ENCODE measurements at places on chromosomes 6 and 20.

DNA sequence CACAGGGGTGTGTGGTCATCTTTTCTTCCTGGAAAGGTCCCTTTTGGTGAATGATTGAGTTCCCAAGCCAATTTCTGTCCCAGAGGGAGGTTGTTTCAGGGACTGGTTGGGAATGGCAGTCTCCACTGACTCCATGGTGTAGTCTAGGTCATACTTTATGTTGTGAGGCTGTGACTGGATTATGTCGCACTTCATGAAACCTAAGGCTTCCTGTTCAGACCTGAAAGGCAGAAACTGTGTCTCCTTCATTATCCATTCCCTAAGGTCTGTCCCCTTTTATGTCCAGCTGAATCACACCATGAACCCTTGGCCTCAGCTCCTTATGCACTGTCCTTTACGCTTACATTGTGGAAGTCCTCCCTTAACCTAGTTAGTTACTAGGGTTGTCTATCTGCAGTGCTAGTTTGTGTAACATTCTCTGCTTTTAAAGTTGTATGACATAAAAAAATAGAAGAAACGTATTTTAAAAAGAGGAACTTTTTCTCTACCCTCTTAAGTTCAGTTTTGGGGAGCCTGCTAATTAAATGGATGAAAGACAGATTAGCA lies 191.3 kb downstream of the JARID2 start:
- no peak for DNase-seq

DNA sequence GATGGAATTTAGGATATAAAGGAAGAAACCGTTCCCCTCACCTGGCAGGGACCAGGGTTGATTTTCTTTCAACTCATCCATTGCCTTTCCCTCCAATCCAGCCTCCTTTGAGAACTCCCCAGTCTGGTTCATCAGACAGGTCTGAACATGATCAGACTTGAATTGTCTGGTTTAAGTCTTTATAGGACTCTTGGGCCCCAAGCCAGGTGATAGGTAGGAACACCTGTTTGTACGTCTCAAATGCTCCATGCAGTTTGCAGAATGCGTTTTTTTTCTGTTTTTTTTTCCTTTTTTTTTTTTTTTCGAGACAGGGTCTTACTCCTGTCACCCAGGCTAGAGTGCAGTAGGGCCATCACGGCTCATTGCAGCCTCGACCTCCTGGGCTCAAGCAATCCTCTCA lies 4.1 kb upstream of the CEP250 start:
- no peak for DNase-seq

- DNase-seq: no peak
These were observed 3.3 kb downstream of the PLCB4 start for GRCh38 chr20:9071976-9072726.

GRCh38 chr6:1116149-1116548 lies 195.7 kb upstream of the FOXQ1 start:
- no peak for DNase-seq

DNA sequence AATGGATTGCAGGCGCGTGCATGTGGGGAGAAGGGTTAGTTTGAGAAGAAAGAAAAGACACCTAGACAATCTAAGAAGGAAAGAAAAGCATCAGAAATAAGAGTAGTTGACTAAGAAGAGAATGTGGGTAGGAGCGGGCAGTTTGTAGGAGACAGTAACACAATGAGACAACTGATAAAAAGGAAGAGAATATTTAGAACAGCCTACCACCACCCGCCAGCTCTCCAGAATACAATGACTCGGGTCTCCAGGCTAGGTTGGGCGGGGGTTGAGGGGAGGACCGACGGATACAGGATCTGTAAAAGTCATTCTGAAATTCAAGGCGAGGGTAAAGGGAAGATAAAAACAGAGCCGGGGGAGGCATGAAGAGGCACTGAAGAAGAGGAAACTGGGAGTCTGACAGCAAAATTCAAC lies 712 bp downstream of the ABHD16A start:
- DNase-seq: no peak

GRCh38 chr20:44475694-44476560 lies at the start of gene TTPAL:
TSS of gene TTPAL (plus strand) at chr20:44475874. CDS start at chr20:44480000, 4,126 bp downstream.
- DNase-seq: peak; percentile 84

- DNase-seq: no peak
These were observed 92.2 kb downstream of the MCHR2 start for GRCh38 chr6:99901596-99902384.

GRCh38 chr6:136762022-136762975 lies 30.0 kb downstream of the MAP3K5 start:
- DNase-seq: no peak

DNA sequence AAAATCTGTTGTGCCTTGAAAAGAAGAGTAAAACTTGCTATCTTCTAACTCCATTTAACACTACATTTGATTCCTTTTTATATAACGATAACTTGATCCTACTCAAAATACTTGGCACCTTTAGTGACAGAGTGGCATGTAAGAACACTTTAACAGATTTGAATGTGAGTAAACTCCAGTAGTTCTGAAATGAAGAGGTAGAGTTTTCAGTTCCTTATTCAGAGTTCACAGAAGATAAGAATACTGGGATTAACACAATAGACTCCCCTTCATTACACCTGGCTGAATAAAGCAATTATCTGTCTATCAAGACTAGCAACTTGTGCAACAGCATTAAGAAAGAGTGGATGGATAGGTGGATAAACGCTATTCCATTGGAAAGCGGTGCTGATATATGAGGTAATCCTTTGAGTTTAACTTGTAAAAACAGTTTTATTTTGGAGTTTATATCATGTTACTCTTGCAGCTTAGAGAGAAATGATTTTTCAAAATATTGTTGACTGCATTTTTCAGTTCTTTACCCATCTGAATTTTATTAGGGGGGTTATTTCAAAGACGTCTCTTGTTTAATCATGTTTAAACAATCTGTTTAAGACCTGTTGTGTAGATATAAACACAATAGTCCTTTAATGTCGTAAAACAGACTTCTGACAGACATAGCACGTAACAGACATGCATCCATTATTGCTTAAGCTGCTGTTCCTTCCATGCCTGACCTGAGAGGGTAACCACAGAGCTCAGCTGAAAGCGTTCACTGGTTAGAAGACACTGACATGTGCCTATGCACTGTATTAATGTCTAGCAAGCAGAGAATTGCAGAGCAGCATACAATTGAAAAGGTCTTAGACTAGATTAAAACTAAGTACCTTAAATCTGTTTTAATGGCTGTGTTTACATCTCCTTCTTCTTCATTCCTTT lies 102.4 kb upstream of the SUPT3H start:
- DNase-seq: no peak

DNA sequence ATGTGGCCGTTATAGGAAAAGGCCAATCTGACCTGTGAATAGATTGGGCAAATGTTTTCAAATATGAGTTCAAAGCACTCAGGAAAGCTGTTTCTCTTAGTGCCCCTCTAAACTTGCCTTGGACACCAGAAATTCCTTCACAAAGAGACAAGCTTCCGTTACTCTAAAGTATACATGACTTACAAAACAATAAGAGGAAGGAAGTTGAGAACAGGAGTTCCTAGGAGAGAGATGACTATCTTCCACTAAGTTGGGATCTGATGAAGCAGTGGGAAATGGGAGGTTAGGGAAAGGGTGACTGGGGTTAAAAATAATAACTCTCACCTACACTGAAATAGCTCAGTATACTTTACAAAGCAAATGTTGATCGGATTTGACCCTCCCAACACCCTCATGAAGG lies 50.0 kb downstream of the ISM1 start:
- DNase-seq: no peak

DNA sequence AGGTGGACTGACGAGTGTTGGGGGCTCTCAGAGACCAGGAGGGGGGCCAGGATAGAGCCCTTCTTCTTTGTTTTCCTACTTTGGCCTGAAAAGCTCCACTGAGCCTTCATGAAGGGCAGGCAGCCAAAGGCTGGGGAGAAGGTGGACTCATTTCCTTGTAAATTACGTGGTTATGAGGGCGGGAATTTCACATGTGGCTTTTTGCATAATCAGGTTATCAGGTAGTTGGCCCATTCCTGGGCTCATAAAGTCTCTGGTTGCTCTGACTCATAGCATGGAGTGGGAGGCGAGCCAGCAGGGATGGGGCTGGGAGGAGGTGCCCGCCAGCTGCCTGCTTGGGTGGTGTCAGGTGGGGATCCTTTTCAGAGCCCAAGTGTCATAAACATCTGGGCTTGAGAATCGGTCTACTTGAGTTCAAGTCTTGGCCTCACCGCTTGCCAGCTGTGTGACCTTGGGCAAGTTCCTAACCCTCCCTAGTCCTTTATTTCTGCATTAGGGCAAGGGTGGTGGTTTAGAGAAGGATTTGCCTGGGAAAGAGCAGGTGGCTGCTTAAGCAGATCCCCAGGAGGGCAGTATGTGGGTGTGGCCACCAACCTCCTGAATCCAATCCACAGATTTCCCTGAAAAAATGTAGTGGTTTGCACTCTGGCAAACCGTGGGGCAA lies 26.5 kb upstream of the RNF24 start:
- DNase-seq: no peak

GRCh38 chr20:59575653-59576052 lies 28.7 kb upstream of the PHACTR3 start:
- DNase-seq: no peak

DNA sequence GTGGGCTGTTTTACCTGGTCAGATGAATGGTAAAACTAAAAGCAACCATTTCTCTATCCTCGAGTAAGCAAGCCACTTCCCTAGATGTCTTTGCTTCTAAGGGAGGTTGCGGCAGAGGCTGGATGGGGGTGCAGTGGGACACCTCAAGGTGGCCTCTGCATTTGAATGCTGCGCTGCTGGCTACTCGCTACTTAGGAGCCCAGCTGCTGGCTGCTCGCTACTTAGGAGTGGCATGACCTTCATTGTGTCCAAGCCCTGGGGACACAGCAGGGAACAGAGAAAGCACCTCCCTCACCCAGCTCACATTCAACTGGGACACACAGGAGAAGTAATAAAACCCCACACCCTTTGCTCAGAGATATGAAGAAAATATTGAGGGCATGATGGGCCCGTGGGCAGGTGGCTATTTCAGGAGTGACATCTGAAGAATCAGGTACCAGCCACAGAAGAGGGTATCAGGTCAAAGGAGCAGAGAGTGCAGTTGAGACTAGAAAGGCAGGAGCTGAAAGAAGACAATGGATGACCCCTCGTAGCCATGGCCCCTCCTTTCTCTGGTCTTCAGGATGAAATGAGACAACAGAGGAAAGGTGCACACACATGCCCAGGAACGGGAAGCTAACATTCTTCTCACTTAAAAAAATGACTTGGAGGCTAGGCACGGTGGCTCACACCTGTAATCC lies 149.4 kb downstream of the ZMYND8 start:
- no peak for DNase-seq

DNA sequence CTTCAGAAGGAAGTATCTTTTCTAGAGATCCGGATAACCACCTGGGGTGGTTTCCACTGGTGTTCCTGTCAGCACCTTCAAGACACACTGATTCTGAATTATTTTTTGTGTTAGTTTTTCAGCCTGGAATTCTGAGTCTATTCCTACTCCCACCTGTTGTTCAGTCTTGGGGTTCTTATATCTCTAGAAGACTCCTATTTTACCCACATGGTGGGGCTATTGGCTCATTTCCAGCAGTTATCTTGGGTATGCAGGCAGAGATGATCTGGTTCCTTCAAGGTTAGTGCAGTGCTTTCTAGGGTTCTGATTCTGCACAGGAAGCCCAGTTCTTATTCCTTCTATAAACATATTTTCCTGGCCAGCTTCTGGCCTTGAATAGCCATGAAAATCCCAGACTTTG lies 175.6 kb upstream of the PDE7B start:
- DNase-seq: peak; percentile 51

DNA sequence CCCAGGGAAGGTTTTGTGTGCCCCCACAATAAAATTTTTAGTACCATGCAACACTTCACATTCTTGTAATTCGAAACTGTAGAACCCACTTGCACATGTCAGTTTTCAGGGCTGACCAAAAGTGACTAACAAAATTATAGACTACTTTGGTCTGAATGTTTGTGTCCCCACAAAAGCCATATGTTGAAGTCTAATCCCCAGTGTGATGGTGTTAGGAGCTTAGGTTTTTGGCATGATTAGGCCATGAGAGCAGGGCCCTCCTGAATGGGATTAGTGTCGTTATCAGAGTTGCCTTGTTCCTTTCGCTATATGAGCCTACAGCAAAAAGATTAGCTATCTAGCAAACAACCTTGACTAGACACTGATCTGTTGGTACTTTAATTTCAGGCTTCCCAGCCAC lies 49.0 kb upstream of the TENT5A start:
- DNase-seq: no peak

GRCh38 chr20:1819311-1820137 lies 75.7 kb upstream of the SIRPA start:
- DNase-seq: no peak

DNA sequence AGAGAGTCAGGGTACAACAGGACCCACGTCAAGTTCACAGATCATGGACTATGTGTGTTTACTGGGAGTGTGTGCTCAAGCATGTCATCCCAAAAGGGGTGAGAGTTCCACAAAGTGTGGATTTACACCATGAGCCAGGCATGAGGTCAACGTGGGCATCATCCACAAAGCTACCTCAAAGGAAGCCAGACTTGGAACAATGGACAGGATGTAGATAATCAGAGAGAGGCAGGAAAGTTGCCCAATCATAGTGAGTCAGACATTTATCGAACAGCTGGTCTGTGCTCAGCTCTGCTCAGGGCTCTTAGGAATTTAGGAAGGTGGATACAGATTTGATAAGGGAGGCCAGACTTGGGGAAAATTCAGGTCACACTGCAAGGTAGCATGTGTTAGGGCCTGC lies 317.2 kb upstream of the CDYL start:
- DNase-seq: no peak

DNA sequence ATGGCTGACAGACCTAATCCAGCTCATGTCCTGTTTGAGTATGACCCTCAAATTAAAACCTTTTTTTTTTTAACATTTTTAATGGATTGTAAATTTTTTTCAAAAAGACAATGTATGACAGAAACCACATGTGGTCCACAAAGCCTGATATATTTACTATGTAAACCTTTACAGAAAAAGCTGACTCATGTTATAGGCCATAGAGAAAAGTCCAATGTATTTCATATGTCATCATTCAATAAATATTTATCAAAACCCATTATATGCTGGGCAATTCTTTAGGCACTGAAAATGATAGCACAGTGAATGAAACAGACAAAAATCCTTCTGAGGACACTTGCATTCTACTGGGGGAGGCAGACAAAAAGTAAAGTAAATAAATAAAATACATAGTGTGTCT lies 826.2 kb upstream of the FLRT3 start:
- DNase-seq: no peak

GRCh38 chr6:132207991-132208390 lies 193.3 kb downstream of the MOXD1 start:
- DNase-seq: no peak

DNA sequence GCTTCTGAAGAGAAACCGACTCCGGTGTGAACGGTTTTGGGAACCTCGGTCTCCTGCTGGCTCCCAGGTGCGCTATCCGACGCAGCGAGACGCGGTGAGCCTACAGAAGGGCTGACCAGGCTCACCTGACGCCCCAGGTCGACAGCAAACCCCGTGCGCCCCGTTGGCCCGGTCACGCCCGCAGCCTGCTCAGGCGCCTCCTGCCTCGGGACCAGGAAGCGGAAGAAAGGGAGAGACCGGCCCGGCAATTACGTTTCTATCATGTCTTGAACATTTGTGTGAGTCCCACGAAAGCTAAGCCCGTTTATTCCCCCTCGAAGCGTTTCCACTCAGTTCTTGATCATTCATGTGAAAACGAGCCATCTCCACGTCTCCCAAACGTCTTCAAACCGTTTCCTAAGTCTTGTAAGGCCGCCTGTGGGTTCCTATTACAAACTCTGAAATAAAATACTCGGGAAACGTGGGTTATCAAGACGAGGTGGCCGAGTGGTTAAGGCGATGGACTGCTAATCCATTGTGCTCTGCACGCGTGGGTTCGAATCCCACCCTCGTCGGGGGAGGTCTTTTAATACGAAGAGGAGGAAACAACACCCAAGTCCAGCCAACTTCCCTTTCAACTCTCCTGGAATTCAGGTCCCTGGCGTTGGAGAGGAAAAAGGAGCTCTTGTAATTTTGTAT lies 150.5 kb upstream of the PRSS16 start:
- peak; percentile 40 for DNase-seq
